Activated naive CD4-positive, alpha-beta T cell treated with Interleukin-2 at 50 U/mL for 16 hours (primary cell): ENCODE measurements at places on chromosomes 2 and 18.

- DNase-seq: peak; percentile 16
These were observed 31.8 kb downstream of the TGIF1 start for GRCh38 chr18:3481696-3482210.

DNA sequence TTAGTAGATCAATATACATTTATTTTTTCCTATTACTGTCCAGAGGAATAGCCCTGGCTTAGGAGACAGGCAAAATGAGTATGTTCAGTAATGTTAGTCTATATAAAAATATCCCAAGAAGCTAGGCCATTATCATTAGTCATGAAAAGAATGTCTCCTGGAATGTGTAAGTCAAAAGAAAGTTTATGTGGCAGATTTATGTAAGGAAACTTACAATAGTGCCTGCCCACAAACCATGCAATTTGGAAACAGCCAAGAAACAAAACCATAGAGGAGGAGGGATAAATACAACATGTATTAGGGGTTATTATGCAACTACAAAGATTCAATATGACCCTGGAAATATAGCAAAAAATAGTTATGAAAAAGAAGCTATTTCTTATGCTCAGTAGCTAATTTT, 96.3 kb downstream of the NOL4 start:
- no peak for DNase-seq

DNA sequence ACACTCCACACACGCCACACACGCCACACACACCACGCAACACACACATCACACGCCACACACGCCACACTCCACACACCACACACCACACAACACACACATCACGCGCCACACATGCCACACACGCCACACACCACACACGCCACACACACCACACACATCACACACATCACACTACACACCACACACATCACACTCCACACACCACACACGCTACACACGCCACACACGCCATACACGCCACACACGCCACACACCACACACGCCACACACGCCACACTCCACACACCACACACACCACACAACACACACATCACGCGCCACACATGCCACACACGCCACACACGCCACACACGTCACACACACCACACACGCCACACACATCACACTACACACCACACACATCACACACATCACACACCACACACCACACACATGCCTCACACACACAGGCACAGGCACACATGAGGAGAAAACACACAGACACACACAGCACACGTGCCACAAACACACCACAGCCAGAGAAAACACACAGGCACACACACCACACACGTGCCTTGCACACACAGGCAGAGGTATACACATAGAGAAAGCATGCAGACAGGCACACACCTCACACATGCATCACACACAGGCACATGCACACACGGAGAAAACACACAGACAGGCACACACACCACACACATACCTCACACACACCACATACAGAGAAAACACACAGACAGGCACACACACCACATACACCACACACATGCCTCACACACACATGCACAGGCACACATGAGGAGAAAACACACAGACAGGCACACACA, 241.5 kb upstream of the MYT1L start:
- DNase-seq: no peak

- no peak for DNase-seq
These were observed 13.7 kb downstream of the HS6ST1 start for GRCh38 chr2:128304715-128305554.

DNA sequence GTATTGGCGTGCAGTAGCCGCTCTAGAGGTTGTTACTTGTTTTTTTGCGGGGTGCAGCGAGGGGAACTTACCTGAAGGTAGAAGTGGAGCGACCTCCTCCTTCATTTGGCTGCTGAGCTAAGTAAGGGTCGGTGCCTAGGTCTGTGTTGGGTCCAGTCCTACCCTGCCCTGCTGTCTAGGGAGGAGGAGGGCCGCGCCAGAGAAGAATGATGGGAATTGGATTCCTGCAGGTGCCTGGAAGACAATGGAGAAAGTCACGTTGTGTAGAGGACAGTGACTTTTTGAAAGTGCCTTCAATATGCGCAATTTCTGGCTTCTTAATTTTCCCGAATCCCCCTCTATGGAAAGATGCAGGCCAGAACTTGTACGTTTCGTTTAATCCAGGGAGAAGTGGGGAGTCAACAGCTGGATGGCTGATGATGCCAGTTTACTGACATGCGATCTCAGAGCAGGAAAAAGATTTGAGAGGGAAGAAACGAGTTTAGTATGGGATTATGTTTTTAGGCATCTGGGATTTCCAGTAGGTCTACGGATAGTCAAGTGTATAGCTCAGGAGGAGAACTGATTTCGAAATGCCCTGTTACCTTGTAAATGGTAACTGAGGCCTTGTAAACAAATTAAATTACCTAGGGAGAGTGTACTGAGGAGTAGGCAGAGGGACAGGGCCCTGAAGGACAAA, 653 bp downstream of the MRPS9 start:
- no peak for DNase-seq

DNA sequence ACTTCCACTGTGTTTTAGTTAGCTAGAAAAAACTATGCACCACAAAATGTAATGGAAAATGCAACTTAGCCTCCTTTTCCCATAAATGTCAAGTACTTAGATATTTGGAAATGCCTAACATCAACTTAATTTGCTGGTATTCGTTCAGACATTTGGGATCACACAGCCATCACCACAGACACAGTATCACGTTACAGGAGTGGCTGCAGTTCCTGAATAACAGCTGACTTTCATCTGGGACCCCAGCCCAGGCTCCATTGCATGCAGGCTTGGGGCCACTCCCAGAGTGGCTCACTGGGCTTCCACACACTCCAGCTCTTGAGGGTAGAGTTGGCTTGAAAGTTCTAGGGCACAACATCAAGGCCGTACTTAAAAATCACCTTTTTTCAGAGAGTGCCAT, 9.3 kb downstream of the TMEM182 start:
- no peak for DNase-seq

DNA sequence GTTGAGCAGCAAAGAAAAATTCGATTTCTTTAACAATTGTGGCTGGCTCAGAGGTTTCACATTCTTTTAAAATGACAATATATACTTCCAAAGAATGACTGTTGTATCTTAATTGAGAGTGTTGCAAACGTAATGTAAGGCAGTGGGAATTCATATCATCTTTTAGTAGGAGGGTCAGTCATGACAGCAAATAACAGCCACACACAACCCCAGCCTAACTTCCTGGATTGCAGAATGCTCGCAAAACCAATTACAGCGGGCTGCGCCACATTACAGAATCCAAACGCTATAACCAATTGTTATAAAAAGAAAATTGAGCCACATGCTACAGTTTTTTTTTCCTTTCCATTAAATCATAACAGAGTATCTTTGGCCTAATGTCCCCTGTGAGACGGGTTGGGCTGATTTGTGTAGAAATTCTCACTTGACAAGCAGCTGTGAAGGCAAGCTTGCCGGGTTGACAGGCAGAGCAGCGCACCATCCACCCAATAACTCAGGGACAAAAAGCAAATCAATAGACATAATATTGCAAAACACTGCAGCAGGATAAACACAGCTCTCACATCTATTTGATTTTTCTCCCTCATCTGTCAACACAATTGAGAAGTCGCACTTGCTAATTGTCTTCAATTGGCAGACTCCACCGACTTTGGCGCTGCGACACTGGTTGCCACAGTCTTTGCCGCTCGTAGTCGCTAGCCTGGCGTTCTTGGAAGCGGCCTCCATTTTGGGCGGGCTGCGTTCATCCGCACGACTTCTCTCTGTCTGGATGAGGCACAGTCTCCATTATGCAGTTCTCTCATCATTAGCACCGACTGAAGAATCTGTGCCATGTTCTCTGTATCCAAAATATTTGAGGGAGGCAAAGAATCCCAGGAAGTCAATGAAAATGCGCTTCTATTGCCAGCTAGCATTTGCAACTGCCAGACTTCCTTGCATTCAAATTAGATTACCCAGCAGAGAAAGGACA, 95.0 kb upstream of the CCDC68 start:
- DNase-seq: no peak

- DNase-seq: no peak
These were observed 3.7 kb downstream of the EEF1B2 start for GRCh38 chr2:206163251-206163880.

DNA sequence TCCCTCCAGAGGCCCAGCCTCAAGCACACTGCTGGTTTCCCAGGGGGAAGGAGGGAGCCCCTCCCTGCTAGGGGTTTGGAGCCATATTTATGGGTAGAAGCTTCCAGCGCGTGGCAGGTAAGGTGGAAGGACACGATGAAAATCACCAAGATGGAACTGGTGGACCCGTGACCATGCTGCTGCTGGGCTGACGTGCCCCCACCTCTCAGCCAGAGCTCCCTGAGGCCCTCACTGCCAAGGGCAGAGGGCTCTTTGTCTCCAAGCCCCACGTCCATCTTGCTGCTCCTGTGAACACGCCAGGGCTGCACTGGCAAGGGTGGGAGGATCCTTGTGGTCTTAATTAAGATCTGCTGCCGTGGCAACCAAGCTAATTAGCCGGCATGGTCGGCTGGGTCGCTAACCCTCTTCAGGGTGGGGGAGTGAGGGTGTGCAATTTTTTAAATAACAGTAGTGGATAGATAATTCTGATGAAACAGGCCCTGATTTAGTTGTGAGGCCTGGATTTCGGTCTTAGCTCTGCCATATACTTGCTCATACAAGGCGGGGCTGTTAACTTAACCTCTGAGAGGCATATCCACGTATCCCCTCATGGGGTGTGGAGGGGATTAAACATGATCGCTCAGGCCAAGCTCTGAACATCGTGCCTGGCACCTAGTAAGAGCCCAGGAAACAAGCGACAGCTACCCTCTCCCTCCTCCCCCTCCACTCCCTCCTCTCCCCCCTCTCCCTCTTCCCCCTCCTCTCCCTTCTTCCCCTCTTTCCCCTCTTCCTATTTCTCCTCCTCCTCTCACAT, 232.8 kb downstream of the CELF4 start:
- no peak for DNase-seq

DNA sequence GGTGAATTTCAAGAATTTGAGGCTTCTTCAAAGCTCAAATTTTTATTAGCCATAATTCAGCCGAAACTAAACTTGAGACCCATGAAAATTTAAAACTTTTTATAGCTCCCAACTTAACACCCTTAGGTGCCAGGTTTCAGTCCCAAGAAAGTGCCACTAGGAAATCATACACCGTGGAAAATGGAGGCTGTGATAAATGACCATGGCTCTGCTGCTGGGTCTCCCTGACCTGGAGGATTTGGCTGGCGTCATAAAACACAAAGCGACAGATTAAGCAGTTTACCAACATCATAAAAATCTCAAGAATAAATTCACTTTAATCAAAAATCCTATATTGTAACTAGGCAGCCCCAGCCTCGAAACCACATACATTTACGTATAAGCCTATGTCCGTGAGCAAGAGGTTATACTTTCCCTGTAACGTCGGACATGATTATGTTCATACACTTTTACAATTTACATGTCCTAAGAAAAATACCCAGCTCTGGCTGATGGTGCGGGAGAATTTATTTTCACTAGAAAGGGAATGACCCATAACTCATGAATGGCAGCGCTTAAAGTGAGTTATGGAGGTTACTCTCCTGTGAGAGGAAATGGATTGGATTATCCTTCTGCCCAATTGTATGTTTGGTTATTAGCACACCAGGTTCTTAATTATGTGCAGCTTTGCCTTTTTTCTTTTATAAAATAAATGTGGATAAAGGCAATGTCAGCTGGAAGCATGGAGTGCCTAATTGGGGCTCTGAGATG, 329.4 kb downstream of the AGPS start:
- no peak for DNase-seq

DNA sequence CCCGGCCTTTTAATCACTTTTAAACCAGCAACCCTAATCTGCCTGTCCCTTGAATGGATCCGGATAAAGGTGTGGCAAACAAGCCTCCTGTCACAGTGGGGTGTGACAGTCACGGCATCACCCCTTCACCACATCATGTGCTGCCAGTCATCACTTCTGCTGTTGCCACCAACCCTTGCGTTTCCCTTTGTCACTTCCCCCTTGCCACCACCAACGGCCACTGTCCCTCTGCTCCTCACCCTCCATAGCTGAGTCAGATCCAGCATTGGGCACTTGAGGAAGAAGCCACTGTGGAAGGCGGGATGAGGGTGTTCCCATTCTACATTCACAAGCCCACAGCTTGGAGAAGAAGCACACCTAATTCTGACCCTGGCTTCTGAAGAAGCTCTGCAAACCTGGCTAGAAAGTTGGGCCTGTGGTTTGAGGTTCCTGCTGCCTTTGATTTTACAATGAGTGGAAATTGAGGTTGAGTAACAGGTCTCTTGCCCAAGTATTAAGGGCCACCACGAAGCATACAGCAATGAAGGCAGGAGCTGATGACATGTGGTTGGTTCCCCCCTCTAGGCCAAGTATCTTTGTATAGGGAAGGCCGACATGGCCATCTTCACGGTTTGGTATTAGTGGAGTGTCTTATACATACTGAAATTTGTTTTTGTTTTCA, 22.9 kb upstream of the DARS1 start:
- DNase-seq: peak; percentile 65

DNA sequence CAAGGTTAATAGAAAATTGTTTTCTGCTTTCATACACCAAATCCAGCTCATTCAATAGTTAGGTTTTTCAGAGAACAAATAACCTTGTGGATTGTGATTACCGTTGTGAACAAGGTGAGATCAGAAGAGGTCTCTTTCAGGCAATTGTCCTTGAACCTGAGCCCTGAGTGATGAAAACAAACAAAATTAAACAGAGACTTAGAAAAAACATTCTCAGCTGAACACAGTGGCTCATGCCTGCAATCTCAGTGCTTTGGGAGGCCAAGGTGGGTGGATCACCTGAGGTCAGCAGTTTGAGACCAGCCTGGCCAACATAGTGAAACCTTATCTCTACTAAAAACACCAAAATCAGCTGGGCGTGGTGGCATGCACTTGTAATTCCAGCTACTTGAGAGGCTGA, 68.1 kb downstream of the HNMT start:
- no peak for DNase-seq

DNA sequence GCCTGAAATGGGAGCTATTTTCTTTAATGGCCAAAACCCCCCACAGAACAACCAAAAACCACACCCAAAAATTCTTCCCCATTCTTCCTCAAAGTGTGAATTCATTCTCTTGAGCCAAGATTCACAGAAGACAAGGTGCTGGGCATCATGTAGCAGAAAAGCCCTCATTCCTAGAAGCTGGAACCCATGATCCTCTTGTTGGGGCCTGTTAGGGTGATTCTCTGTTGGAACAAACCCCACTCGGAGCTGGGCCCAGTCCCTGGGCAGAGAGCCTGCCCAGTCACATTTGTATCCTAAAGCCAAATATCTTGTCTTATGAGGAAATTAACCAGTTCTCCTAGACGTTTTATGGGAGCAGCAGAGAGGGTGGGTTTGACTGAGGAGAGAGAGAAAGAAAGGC, 22.8 kb upstream of the VPS4B start:
- no peak for DNase-seq

GRCh38 chr2:100320547-100321178, 1.6 kb downstream of the LONRF2 start:
- DNase-seq: no peak

- no peak for DNase-seq
These were observed 12.8 kb downstream of the ZBTB14 start for GRCh38 chr18:5282770-5283169.

GRCh38 chr2:152106464-152106863, 7.6 kb upstream of the CACNB4 start:
- DNase-seq: no peak
